Right lung (tissue), 10 donors: ENCODE measurements at places on chromosomes 16 and 17. TPM values are rescaled to one million over a fixed set of nuclear protein-coding genes. Genes with fewer than 3 reads are reported as not detected.
A peak's percentile ranks its signal among the peaks of the same experiment; 100 is the strongest.

- no peak for DNase-seq
Measured at GRCh38 chr17:1490643-1491442, 1.6 kb downstream of the MYO1C start.

Gene KRTAP3-2
- polyA plus RNA-seq = not detected

Gene TBC1D3K
- not detected for polyA plus RNA-seq

GRCh38 chr17:11557727-11558452 is 40.4 kb upstream of the DNAH9 start:
- DNase-seq = no peak

- DNase-seq = no peak
Measured at GRCh38 chr17:9684955-9685621, 39.8 kb downstream of the USP43 start.

- no peak for DNase-seq
Measured at GRCh38 chr17:39755554-39756379, 18.0 kb downstream of the GRB7 start.

Gene MEOX1
- polyA plus RNA-seq = 0.21 TPM

Gene RPL27
- polyA plus RNA-seq = 1,704 TPM

GRCh38 chr16:20873331-20873730 is 26.8 kb downstream of the DCUN1D3 start:
- no peak for DNase-seq

GRCh38 chr16:86661706-86662105 is 83.4 kb downstream of the FOXL1 start:
- DNase-seq = no peak

DNA sequence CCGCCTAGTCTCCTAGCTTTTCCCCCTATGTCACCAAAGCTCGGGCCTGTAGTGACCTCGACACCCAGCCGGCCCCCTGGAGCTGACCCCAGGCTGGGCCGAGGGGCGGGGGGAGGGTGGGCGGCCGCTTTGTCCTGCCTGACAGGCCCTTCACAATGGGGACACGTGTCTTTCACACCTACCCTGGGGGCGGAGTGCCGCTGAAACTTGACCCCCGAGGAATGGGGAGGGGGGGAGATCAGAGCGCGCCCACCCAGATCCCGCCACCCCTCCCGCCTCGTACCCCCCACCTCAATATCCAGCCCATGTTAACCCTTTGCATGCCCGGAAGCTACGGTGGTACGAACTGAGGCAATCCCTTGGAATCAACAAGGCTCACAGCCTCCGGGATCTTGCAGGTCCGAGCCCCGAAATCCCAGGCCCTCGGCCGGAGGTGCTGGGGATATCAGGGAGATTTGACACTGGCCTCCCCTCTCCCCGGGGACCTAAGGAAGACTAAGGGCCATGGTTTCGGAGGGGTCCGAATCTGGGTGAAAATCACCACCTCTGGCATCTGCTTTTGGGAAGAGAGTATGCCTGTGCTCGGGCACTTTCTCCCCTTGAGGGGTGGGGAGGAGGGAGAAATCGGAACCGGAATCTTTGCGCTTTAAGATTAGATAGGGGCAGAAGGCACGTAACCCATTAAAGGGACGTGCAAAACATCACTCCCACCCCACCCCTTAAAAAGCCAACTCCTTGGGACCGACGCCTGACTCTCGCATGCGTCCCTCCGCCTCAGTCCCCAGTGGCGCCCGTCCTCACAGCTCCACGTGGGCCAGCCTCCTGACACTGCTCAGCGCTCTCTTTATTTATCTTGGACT is 2.6 kb downstream of the NOG start:
- DNase-seq = no peak

- DNase-seq = no peak
Measured at GRCh38 chr17:64546716-64547115, 39.9 kb downstream of the CEP95 start.

GRCh38 chr17:43701318-43701743 is 39.6 kb upstream of the MEOX1 start:
- no peak for DNase-seq

Gene PRSS33
- 0.46 TPM for polyA plus RNA-seq

Gene SLC47A1
- 1.2 TPM for polyA plus RNA-seq

Gene LRRC36
- polyA plus RNA-seq = 53.3 TPM

- no peak for DNase-seq
Measured at GRCh38 chr16:69223882-69224281, 36.9 kb downstream of the SNTB2 start.

Gene KRT24
- polyA plus RNA-seq = not detected

Gene MIEF2
- 8.6 TPM for polyA plus RNA-seq

Gene C16orf96
- 0.33 TPM for polyA plus RNA-seq

- DNase-seq = peak; percentile 47
Measured at GRCh38 chr17:47205419-47205963, 3.7 kb upstream of the MYL4 start.

- DNase-seq = no peak
Measured at GRCh38 chr17:59355030-59355701, 23.7 kb downstream of the YPEL2 start.

- no peak for DNase-seq
Measured at GRCh38 chr17:42200706-42201457, 6.6 kb upstream of the GHDC start.

Gene CRYBA1
- polyA plus RNA-seq = not detected

Gene CIBAR2
- polyA plus RNA-seq = 9.8 TPM

- DNase-seq = no peak
Measured at GRCh38 chr16:58449768-58450167, 50.2 kb upstream of the NDRG4 start.

DNA sequence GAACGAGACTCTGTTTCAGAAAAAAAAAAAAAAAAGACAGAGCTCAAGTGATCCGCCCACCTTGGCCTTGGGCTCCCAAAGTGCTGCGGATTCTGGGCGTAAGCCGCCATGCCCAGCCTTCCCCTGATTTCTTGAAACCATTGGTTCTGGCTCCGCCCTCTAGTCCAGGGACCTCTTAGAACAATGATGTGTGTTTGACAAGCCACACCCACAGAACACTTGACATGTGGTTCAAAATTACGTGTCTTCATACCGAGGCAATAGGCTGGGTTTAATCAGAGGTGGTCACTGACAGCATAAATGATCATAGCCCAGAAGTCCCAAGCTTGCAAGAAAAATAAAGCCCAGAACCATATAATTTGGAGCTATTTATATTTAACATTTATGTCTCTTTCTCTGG is 23.0 kb downstream of the KNOP1 start:
- no peak for DNase-seq

DNA sequence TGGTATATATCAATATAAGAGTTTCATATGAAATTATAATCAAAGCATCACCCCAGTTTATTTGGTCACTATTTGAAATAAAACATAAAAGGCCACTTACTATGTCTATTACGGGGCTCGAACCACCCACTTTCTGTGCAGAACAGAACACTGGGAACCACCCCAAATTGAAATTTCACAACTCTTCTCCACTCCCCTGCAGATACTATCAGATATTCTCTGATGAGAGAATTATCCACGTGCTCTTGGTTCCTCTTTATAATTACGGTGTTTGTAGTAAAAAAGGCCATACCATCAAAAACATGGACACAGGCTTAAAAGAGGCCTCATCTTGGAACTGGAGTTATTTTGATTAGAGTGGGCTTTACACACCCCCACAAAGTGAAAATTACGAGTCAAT is 82.8 kb downstream of the WDR59 start:
- DNase-seq = no peak

DNA sequence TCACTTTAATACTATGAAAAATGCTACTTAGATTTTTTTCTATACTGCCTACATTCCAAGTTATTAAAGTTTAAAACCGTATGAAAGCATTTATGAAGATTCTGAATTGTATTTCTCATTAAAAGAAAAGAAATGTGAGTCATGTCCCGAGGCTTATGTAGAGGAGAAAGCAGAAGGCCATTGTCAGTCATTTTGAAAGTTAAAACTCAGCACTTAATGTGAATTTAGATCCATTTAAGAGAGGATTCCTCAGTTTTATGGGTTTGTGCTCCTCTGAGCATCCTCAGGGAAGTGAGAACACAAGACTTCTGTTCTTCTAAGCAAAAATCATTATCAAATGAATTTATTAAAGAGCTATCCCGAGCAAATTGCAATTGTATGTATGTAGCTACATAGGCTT is 11.8 kb downstream of the C17orf75 start:
- no peak for DNase-seq
